ENCODE measurements at places on chromosomes 13 and 19.
A peak's percentile ranks its signal among the peaks of the same experiment; 100 is the strongest.

- DNase-seq, result peak; percentile 28
These were observed 2.9 kb downstream of the RXFP2 start for GRCh38 chr13:31742097-31742734.

GRCh38 chr13:19185086-19185864 lies 3.7 kb upstream of the TUBA3C start:
- DNase-seq, result no peak

DNA sequence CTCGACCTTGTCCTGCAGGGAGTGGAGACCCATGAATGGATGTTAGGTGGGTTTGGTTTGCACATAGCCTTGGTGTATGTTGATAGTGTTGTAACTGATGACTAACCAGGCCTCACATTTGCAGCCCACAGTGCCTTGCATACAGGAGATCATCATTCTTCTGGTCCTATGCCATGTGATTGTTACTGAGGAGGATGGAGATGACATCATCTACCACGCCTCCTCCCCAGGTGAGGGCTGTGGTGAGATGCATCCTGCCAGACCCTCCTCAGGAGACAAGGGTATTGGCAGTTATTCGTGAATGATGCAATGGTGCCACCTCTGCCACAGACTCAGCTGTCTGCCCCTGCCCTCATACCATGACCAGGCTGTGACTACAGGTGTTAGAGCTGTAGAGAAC lies 1294.1 kb downstream of the UQCRFS1 start:
- no peak for DNase-seq

DNA sequence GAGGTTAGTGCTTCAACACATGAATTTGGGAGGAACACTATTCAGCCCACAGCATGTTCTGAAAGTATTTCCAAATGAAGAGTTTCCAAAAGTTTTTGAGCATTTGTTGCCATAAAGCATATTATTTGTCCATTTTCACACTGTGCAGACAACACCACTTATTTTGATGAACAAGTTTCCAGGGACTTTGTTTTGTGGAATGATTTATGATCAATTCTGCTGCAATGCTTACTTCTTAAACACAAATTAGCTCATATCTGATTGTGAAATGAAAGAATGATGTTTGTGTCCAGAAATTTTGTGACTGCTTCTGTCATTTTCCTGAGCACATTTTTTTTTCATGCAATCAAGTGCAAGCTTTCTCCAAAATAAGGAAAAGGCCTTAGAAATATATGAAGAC lies 205.3 kb downstream of the RAP2A start:
- no peak for DNase-seq

DNA sequence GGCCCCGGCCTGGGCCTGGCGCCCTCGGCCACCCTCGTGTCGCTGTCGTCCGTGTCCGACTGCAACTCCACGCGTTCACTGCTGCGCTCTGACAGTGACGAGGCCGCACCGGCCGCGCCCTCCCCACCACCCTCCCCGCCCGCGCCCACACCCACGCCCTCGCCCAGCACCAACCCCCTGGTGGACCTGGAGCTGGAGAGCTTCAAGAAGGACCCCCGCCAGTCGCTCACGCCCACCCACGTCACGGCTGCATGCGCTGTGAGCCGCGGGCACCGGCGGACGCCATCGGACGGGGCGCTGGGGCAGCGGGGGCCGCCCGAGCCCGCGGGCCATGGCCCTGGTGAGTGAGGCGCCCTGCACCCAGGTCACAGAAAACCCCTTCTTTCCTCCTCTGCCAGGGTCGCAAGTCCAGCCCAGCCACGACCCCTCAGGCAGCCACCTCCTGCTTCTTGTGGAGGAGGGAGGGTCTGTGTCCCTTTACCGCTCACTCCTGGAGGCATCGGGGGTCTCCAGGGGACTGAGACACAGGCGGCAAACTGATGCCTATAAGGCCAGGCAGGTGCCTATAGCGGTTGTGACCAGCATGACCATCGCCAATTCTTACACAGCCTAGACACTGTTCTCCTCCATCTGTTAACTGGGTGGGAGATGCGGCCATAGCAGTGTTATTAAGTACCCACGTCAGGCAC lies 4.2 kb downstream of the TTC9B start:
- no peak for DNase-seq

DNA sequence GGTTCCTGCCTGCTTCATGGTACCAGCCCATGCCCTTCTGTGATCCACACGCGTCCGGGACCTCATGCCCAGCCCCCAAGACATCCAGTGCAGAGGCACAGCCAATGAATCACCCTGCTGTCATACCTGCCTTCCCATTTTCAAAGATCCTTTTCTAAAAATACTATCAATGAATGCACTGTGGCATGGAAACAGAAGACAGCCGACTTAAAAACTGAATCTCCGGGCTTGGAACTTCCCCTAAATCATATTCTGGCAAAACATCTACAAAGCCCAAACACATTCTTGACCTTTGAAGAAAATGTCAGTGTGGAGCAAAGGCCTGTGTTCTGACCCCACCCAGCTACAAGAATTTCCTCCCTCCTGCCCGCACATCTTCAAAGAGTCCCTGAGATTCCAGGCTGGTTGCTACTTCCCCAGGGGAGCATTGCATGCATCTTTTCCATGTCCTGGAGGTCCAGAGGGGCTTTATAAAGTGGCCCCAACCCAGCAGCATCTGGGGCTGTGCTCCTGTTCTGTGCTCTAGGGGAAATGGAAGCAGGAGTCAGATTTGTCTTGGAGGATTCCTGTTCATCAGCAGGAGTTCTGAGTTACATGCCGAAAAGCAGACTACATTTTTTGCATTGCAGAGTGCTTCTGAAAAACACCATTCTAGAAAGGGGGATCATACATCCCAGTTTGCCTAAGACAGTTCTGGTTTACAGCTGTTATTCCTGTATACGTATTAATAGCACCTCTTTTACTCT lies 135.2 kb downstream of the USP12 start:
- DNase-seq, result no peak

DNA sequence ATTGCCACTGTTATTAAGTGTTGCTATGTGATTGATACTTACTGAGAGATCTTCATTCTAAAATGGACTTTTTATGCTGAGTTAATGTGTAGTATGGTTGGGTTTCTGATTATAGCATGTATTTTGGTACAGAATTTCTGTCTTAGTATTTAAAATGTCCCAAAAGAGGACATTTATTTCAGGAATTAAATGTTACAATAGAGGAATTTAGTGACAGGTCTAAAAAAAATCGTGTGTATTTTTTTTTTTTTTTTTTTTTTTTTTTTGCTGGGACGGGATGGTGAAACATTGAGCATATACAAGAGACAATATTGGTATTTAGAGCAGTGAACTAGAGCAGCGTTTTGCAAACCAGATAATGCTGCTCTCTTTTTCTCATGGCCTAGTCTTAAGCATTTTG lies 27.9 kb downstream of the URI1 start:
- DNase-seq, result no peak

GRCh38 chr19:34345947-34346351 lies 19.0 kb upstream of the GPI start:
- DNase-seq, result peak; percentile 48

- DNase-seq, result no peak
These were observed 8.1 kb downstream of the CNOT3 start for GRCh38 chr19:54145541-54146158.

- no peak for DNase-seq
These were observed 39.2 kb upstream of the FGF14 start for GRCh38 chr13:102441085-102441484.

GRCh38 chr19:17248011-17248776 lies 2.5 kb upstream of the NR2F6 start:
- DNase-seq, result no peak

DNA sequence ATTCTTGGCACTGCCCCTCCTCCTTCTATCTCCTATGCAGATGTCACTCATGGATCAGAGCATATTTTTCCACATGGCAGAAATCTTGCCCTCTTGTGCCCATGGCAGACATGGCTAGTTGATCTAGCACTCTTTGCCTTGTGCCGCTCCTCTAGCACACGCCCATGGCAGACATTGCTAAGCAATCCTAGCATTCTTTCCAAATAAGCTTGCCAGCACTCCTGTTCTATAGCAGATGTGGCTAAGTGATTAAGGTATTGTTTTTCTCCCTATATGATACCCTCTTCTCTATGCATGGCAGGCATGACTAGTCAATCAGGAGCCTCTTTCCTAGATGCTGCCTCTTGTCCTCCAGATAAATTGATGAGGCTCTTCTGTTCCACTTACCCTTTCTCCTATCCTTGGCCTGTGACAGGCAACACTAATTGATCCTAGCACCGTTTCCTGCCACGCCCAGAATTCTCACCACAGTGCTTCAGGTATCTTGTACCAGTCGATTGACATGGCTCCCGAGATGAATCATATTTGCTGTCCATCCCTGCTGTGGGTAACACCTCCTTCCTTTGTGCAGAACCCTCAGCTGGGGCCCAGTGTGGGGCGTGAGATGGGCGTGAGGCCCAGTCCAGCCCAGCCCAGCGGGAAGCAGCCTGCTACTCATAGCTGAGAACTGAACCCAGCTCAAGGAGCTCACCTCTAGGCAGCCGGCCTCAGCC lies 26.9 kb downstream of the TMED1 start:
- no peak for DNase-seq

DNA sequence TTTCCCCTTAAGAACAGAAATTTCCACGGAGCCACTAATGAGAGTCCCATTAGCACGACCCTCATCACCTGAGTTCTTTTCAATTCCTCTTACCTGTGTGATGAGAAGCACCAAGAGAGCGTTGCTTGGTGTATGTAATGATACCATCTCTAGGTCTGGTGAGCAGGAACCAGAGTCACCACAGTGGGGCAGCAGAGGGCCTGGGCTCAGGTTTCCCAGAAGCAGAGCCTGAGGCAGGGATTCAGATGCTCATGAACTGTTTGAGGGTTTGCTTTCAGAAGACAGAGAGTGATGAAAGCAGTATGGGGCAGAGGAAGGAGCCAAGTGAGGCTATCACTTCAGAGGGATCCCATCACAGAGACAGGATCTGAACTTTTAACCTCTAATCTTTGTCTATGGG lies 3.1 kb upstream of the PTPRH start:
- DNase-seq, result no peak

GRCh38 chr19:8090950-8091349 lies 38.4 kb downstream of the CCL25 start:
- DNase-seq, result no peak

DNA sequence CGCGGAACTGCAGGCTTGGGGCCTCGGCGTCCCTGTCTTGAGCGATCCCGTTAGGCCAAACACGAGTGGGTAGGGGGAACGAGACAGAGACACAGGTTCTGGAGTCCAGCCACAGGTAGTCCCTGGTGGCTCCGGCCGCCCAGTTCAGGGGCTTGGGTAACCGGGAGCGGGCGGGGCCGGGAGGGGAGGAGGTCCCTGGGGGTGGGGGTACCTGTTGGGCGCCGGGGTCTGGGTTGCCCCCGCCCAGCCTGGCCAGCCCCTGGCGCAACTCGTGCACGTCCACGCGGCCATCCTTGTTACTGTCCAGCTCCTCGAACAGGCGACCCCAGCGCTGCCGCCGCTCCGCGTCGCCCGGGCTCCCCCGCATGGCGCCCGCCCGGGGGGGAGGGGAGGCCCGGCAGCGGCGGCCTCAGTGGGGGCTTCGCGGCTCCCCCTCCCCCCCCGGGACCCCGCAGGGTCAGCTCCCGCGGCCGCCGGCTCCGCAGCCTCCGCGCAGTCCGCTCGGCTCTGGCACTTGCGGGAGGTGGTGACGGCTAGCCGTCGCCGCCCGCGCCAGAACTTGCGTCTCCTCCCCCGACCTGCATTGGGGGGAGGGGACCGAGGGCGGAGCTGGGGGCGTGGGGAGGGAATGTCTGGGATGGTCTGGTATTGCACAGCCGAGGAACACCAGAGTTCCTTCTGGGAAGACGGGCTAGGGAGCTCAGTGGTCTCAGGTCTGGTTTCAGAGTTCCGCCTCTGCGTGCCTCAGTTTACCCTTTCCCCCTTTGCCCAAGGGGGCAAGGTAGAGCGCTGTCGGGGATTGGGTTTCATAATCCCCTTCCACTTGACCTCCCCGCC lies at the start of gene SLC25A23:
Gene SLC25A23 (minus strand): TSS at position 531 of the 837 bp plus-strand sequence. CDS start 164 bp downstream, at position 367.
- DNase-seq, result peak; percentile 38

- no peak for DNase-seq
These were observed 89.6 kb upstream of the TNFSF11 start for GRCh38 chr13:42484386-42484785.
